Activated CD4-positive, alpha-beta T cell treated with anti-CD3 and anti-CD28 coated beads for 36 hours (primary cell): ENCODE measurements at places on chromosomes 12 and 14. TPM values are rescaled to one million over a fixed set of nuclear protein-coding genes. Genes with fewer than 3 reads are reported as not detected.

DNA sequence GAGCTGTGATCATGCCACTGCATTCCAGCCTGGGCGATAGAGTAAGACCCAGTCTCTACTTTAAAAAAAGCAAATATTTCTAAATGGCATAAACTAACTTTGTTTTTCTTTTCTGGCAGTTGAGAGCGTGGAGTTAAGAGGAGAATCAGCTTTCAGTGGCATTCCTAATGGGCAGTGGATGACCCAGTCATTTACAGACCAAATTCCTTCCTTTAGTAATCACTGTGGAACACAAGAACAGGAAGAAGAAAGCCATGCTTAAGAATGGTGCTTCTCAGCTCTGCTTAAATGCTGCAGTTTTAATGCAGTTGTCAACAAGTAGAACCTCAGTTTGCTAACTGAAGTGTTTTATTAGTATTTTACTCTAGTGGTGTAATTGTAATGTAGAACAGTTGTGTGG, 21.2 kb downstream of the TDG start:
- no peak for DNase-seq

GRCh38 chr12:41336041-41336549, 148.0 kb downstream of the PDZRN4 start:
- DNase-seq, result no peak

DNA sequence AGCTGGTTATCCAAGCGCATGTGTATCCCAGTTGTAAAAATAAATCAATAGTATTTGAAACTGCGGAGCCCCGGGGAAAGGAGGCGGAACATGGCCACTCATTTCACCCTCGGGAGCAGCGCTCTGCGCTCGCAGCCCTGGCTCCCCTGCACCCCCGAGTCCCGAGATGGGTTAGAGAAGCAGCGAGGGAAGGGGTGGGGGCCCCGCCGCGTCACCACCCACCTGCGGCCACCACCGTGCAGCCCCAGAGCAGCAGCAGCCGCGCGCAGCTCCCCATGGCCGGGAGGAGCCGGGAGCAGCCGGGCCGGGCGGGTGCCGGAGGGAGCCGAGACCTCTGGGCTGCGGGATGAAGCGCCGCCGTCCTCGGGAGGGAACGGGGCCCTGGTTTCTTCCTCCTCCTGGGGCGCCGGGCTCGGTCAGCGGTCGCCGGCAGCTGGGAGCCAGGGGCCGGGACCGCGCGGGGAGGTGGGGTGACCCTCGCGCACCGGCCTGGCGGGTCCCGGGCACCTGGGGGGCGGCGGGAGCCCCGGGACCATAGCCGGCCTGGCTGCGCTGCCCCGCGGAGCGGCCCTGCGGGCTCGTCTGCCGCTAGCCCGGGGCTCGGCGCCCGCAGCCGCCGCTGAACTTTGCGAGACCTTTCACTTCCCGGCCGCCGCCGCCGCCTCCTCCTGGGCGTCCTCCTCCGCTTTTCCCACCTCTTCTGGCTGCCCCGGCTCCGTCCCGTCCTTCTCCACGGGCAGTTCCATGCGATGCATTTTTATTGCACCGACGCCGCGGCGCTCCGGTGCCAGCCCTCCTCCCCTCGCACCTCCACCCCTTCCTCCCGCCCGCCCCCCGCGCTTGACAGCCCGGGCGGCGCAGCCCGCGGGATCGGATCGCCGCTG, at the start of gene NTN4:
Gene NTN4 (minus strand): TSS at position 732 of the 884 bp plus-strand sequence. CDS start 455 bp downstream, at position 277.
- peak; percentile 48 for DNase-seq

GRCh38 chr14:59294662-59294992, 106.2 kb downstream of the DAAM1 start:
- DNase-seq, result no peak

DNA sequence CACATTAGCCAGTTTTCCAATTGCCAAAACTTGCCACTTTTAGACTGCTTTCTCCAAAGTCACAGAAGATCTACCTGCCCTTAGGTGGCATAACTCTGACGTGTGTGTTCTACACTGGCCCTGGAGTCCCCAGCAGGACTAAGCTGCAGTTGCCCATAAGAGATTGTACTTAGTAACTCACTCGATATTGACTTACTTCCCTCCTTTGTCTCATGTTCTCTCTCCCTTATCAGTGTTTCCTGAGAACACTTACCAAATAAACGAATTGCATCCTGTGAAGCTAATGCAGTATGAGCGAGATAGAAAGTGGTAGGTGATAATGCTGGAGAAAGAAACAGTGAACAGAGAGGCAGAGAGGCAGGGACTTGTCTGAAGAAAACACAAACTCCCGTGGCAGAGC, 117.2 kb downstream of the NUAK1 start:
- DNase-seq, result no peak

DNA sequence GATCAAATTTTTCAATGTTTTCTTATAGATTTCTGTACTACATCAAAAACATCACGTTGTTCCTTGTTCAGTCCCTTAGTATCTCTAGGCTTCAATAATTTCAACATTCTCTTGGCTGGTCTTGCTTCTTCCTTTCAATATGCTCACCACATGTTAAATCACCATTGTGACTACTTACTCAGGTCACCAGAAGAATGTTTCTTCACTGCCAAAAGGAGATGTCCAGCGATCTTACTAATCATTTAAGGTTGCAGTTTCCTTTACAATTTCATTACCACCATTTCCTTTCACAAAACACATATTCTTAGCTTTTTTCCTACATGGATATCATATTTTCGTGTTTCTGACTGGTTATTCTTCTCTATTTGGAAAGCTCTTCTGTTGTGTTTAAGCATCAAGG, 363.8 kb downstream of the NAV3 start:
- DNase-seq, result no peak

TMED10 gene
- total RNA-seq, result 253 TPM

SMOC1 gene
- total RNA-seq, result not detected

TMTC2 gene
- 2.4 TPM for total RNA-seq
